SK-N-MC (cell line): ENCODE measurements at places on chromosomes 3 and 15.
A peak's percentile ranks its signal among the peaks of the same experiment; 100 is the strongest.

GRCh38 chr3:122536632-122537001, 21.9 kb upstream of the KPNA1 start:
- DNase-seq, result no peak

GRCh38 chr3:73315706-73316105, 254.2 kb downstream of the EBLN2 start:
- no peak for DNase-seq

- DNase-seq, result no peak
Measured at GRCh38 chr3:155031186-155031585, 48.9 kb upstream of the MME start.

- DNase-seq, result peak; percentile 20
Measured at GRCh38 chr3:23888617-23889228, 28.1 kb downstream of the NKIRAS1 start.

- no peak for DNase-seq
Measured at GRCh38 chr3:134466331-134466730, 19.5 kb downstream of the ANAPC13 start.

DNA sequence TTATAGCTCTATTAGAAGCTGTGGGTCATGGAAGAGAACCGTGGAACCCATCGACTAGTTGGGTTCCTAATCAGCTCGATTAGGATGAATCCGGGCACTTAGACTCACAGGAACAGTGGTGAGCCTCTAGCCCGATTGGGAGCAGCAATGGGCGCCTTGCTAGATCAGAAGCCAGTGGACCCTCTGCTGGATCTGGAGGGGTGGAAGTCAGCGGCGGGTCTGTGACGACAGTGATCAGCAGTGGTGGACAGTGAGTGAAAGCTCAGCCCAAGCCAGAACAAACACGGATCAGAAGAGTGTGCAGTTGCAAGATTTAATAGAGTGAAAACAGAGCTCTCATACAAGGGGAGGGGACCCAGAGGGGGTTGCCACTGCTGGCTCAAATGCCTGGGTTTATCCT, 1170.2 kb downstream of the OTOL1 start:
- DNase-seq, result no peak

DNA sequence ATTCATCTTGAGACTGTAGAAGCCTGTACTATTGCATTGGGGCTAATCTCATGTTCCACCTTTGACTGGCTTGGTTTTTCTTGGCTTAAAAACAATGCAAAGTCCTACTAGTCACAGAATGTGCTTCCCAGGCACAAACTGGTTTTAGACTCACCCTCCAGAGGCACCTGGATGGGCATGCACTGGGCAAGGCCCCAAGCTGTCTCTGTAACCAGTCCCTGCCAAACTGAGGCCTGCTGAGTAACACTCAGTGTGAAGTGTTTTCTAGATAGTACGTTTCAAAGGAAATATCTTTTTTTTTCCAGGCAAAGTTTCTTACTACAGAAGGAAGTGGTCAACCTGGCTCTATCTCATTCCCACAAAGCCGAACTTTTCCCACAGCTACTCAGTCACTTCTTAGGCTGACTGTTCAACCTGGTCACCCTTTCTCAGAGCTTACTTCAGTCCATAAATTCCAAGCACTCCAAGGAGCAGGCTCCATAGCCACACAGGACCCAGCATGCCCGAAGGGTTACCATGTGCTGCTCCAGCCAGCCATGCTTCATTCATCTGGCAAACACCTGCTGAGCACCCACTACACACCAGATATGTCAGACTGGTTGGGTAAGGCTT, 57.4 kb downstream of the NPTN start:
- DNase-seq, result no peak

DNA sequence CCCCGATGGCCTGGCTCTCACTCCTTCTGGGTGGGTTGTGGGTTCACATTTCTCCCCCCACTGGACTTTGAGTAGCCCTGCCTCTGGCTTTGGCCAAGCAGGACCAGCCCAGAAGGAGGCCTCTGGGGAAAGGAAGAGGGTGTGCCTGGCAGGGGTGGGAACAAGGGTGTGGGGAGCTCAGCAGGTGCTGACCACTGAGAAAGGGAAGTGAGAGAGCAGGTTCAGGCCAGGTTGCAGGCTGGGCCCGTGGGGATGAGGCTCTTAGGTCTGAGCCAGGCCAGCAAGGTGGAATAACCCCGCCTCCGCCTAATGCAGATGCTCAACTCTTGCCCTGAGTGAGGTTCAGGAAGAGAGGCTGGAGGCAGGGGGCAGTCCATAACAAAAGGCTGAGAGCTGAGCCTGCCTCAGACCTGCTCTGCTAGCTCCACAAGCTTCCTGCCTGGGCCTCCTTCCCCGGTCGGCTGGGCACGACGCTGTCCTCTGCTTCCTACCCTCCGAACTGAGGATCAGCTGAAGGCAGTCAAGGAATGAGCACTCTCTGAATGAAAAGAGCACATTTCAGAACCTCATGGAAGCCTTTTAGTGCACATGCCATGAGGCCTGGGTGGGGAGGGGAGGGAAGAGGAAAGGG, 82.7 kb downstream of the TLE3 start:
- no peak for DNase-seq

GRCh38 chr3:34107669-34108068, 309.2 kb downstream of the PDCD6IP start:
- no peak for DNase-seq

- no peak for DNase-seq
Measured at GRCh38 chr15:47129033-47129432, 588.3 kb upstream of the SEMA6D start.

DNA sequence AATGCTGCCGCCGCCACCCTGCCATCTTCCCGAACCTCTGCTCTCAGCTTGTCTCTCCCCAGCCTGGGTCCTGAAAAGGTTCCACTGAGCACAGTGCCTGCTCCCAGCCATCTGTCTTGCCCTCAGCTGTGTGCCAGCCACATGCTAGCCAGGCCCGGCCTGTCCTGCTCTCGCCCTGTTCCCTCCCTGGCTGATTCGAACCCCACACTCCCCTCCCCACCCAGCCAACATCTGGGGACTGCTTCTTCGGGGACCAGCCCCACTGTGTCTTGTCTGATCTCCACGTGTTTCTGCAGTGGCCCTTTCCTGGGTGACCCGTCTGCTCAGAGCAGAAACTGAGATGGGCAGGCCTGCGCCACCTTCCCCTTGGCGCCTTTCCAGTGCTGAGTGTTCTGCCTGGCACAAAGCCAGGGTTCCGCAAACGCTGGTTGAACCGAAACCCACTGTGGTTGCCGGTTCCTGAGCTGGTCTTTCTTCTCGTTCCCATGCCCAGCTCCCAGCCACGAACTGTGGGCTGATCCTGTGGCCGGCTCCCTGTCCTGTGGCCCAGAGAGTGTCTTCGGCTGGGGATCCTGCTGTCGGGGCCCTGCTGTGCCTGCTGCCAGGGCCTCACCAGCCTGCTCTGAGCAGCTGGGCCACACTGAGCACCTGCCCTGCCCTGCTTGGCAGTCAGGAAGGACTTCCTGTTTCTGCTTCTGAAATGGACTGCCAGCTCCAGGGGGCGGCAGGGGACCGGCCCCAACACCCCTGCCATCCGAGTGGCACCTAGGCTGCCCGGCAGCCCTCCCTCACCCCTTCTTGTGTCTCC, 62.7 kb upstream of the KLF13 start:
- no peak for DNase-seq

GRCh38 chr15:26261413-26261812, 398.3 kb upstream of the ATP10A start:
- no peak for DNase-seq

DNA sequence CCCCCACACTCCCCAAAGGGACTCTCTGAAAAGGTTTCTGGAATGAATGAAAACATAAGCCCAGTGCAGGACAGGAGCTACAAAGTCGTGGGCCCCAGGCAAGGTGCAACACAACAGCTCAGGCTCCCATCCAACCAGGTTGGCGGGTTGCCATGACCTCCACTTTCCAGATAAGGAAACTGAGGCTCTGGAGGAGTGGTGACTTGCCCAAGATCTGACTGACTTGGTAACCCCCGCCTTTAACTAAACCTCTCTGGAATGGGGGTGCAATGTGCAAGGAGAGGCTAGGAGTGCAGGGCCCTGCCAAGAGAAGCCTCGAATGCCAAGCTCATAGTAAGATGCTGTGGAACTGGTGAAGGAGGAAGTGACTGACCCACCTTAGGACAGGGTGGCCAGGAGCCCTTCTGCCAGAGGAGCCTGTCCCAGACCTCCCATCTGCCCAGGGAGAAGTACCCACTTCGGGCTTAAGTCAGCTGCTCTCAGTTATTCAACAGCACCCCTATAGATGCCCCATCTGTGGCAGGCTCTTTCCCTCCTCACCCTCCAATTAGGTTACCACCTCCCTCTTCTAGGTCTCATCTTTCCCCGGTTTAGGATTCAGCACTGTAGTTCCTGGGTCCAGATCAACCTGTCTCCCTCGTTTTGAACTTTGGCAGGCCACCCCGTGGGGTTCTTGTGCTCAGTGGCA, 553 bp upstream of the TNNC1 start:
- no peak for DNase-seq

DNA sequence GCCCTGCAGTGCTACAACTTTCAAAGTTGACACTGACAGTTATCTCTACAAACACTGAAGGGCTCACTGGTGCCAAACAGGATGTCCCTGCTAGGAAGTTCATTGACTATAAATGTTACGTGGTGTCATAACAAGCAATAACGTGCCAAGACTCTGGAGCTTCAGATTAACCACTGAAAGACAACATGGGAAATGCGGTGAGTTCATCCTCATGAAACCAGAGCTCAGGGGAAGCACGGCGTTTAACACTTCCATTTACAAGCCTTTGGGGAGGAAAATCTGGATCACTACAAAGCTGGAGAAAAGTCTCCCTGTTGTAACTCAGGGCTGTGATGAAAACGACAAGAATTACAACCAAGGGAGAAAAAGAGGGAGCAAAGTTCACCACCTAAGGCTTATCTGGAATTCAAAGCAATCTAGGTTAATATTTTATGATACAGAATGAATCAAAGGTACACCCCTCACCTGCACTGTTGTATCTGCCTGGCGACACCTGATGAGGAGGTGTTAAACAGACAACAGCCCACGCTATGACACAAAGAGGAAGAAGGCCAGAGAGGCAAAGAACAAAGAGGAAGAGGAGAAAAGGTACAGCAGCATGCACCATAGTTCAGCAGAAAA, 27.0 kb downstream of the SHQ1 start:
- peak; percentile 76 for DNase-seq

GRCh38 chr3:10551821-10552630, 46.6 kb upstream of the ATP2B2 start:
- no peak for DNase-seq

- DNase-seq, result no peak
Measured at GRCh38 chr3:14288833-14289451, 110.3 kb downstream of the LSM3 start.

DNA sequence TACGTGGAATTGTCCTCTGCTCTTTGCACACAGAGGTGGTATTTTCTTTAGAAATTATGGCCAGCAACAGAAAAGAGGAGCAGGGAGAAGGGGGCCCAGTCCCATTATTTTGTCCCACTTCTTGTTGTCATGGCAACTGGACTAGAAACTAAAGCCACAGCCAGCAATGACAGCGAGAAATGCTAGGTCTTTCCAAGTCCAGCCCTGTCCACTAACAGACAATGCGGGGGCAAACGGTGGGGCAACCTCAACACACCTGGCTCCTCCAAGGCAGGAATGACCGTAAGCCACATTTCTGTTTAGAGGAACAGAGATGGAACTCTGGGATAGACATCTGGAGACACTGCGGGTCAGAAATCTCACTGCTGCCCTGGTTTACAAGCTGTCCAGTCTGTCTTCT, 107.3 kb downstream of the RFTN1 start:
- no peak for DNase-seq

- no peak for DNase-seq
Measured at GRCh38 chr3:11155341-11156025, 1.2 kb downstream of the HRH1 start.
